ENCODE measurements at places on chromosomes 7 and 10.
A peak's percentile ranks its signal among the peaks of the same experiment; 100 is the strongest.

- DNase-seq, result no peak
Measured at GRCh38 chr7:40447345-40447744, 312.5 kb downstream of the SUGCT start.

- no peak for DNase-seq
Measured at GRCh38 chr7:3961857-3962503, 660.9 kb downstream of the SDK1 start.

- DNase-seq, result peak; percentile 54
Measured at GRCh38 chr7:44184206-44184872, 4.9 kb downstream of the GCK start.

DNA sequence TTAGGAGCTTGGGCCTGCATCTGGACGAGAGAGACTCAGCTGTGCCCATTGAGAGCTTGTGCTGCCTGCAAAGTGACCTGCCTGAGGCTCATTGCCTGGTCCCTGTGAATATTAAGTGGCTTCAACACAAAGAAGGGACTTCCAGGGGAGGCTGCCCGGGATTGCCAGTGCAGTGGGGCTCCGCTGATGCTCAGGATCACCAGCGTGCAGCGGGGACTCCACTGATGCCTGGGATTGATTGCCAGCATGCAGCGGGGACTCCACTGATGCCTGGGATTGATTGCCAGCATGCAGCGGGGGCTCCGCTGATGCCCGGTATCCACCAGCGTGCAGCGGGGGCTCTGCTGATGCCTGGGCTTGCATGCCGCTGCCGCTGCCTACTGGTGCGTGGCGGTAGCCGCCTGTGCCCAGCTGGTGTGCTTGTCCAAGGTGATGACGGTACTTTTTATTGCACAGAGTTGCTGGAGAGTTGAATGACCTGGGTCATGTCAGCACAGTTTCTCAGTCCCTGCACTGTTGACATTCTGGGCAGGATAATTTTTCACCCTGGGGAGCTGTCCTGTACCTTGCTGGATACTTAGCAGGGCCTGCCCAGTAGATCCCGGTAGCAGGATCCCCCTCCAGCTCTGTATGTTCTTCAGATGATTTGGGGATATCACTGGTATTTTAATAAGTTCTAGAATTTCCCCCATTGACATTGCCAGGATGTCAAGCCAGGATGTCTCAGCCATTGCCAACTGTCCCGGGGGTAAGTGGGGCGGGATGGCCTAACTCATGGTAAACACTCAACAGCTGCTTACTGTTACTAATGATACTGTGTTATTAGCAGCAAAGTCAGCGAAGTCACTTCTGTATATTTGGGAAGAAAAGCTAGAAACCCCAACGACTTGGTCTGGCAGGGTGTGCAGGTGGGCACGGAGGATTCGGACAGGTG, 13.0 kb downstream of the DOCK1 start:
- no peak for DNase-seq

- DNase-seq, result no peak
Measured at GRCh38 chr7:124403587-124403986, 362.0 kb downstream of the GPR37 start.

- no peak for DNase-seq
Measured at GRCh38 chr7:48259463-48260280, 88.4 kb downstream of the ABCA13 start.

Measured in AG04449 (cell line).